ENCODE measurements at places on chromosomes 3 and 15.

- no peak for DNase-seq
Observed at GRCh38 chr3:114308830-114309229, 15.0 kb downstream of the TIGIT start.

GRCh38 chr3:182305881-182306665 is 487.2 kb upstream of the ATP11B start:
- DNase-seq = no peak

DNA sequence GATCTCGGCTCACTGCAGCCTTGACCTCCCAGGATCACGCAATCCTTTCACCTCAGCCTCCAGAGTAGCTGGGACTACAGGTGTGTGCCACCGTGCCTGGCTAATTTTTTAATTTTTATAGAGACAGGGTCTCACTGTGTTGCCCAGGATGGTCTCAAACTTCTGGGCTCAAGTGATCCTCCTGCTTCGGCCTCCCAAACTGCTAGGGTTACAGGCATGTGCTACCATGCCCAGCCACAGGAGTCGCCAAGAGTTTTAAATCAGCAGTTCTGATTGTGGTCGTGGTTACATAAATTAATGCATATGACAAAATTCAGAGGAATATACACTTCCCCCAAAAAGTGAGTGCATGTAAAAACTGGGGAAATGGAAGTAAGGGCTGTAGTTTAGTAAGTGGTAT is 32.9 kb downstream of the MEGF11 start:
- no peak for DNase-seq

DNA sequence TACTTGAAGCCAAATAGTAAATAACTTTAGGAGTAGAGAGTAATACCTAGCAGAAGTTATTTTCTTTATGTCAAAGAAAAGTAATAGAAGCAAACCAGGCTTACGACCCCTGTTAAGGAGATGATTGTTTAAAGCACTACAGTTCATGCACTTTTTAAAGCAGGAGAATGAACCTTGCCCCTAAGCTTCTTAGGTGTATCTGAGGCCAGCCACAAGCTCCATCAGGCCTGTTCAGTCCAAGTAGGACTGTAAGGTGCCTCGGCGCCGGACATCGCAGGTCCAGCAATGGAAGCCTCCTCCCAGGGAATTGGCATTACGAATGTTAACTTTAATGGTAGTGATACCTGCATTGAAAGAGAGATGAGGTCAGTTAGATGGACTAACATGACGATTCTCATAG is 16.5 kb downstream of the GATM start:
- no peak for DNase-seq

Measured in NCI-H1417 treated with DMSO at 0.1 percent for 48 hours (cell line).